ENCODE measurements at places on chromosomes 2 and 18.

- no peak for DNase-seq
These were observed 36.5 kb downstream of the GALNT14 start for GRCh38 chr2:31101701-31102100.

- DNase-seq: no peak
These were observed 409.2 kb upstream of the NRP2 start for GRCh38 chr2:205273148-205273547.

- DNase-seq: peak; percentile 73
These were observed 14.3 kb upstream of the PIEZO2 start for GRCh38 chr18:11163665-11164064.

GRCh38 chr2:98027538-98027937, 31.8 kb upstream of the TMEM131 start:
- no peak for DNase-seq

- no peak for DNase-seq
These were observed 184.4 kb upstream of the DOK6 start for GRCh38 chr18:69216321-69216720.

DNA sequence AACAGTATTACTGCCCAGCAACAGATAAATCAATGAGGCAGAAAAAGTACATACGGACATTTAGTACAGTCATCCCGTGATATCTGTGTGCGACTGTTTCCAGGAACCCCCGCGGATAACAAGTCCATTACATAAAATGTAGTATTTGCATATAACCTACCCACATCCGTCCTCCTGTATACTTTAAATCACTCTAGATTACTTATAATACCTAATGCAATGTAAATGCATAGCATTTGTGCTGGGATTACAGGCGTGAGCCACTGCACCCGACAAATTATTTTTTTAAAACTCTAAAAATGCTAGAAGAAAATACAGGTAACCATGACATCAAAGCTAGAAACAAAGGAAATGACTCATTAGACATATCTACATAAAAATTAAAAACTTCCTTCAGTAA, 91.6 kb downstream of the FAM161A start:
- DNase-seq: peak; percentile 4

DNA sequence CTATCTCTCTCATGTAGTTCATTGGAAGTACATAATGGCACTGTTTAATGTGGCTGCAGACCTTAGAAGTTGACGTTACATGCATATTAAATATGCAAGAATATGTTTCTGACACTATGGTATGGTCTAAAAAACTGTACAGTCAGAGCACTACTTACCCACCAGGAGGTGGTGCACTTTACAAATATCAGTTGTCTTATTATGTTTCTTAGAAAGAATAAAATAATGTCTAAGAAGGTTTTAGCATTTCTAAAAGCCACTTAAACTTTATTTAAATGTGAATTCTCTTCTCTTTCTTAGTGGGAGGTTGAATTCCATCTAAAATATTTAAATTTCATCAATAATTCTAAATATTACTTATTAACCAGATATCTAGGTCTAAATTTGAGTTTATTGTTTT, 4.3 kb downstream of the TMEFF2 start:
- peak; percentile 53 for DNase-seq

GRCh38 chr2:130918393-130918792, 81.7 kb downstream of the ARHGEF4 start:
- DNase-seq: no peak

DNA sequence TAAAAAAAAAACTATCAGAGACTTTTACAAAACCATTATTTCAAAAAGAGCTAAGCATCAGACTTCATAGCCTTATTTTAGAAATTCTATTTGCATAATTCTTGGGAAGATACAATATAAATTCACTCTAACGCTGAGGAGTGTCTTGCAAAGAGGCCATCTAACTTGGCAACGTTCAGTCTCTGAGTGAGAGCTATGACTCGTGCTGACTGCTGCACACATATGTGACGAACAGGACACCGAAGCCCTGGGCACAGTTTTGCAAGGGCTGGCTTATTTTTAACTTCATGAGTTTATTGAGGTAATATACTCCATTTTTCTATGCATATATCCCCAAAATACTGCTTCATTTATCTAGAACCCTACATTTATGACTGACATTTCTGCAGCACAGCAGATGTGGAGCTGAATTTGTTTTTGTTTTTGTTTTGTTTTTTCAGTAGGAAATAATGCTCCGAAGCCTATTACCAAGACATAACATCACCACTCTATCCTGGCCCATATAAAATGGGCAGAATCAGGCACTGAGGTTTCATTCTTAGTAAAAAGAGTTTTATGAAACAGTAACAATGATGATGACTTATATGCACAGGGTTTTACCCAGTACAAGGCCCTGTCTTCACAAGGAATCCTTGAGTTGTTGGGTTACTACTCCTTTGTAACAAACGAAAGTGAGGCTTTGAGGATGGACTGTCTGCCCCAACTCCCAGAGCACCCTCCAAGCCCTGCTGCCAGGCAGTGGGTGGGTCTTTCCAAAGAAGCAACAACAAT, 68.3 kb downstream of the CRACDL start:
- DNase-seq: peak; percentile 14

DNA sequence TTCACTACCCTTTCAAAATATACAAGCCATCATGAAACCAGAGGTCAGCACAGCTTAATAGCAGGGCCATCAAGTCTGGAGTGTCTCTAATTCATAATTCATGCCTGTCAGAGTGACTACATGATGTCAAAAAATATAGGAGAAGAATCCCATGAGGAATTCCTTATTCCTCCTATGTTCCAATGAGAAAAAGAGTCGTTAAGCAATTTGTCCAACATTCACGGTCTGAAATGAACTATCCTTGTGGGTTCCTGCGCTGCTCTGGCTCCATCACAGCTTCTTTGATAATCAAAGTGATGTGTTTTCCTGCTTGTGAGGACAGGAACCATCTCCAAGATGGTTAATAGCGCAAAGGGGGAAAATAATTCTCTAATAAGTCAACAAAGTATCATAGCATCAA, 560.4 kb upstream of the KLHL29 start:
- no peak for DNase-seq

DNA sequence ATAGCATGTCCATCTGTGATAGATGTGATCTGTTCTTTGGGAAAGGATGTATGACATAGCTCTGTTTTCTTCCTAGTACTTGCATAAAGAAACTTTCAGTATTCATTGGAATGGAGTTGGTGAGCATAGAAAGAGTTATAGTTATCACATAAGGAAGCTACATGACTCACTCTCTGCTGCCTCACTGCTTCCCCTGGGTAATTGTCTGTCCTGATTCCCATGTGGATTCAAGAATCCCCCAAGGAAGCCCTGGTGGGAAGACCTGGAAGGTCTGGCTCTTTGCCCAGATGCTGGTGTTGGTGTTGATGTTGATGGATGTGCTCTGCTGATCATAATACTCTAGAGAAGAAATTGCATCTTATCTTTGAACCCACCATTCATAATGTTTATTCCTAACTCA, 60.6 kb downstream of the PTPN4 start:
- DNase-seq: peak; percentile 100

DNA sequence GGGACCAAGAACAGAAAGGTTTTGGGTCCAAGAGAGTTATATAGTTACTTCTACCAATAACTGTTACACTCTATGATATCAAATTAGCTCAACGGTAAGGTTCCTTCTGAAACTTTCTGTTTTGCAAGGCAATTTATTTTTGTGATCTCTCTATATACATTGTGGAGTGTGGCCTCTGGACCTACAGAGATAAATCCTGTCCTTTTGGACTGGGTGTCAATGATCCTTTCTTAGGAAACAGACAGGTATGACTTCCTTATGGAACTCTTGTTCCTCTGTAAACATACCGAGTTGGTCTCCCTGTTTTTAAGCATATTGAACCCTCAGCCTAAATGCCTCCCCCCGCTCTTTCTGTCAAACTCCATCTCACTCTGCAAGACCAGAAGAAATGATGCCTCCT, 1117.8 kb downstream of the BCL11A start:
- no peak for DNase-seq

DNA sequence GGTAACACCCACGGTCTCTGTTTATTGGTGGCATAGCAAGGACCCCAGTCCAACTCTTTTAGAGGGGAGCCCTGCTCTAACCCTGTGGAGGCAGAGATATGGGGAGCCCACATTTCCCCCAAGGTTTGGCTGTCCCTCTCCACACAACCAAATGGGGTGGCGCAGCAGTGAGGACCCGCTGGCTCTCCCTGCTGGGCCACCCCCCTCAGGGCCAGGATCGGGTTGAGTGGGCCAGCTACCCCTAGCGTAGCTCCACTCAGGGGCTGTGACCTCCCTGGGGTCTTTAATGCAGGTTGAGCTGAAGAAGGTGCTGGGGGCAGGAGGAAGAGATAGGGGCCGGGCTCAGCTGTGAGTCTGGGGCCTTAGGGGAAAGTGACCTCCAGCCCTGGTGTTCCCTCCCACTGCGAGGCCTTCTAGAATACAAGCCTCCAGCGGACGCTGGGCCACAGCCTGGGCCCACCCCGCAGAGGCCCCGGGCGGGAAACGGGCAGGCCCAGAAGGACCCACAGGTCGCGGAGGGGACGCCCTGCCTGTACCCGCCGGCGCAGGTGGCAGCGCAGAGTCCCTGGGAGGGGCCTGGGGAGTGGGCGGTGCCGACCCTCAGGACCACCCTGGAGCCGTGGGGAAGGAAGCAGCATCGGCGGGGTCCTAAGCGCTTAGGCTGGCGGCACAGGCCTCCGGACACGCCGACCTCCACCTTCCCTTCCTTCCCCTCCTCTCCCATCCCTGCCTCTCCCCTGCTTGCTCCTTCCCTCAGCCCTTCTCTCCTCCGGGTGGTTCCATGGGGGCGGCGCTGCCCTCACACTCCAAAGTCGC, 9.6 kb downstream of the CROCC2 start:
- DNase-seq: no peak

GRCh38 chr2:154600927-154601494, 97.5 kb upstream of the KCNJ3 start:
- no peak for DNase-seq

DNA sequence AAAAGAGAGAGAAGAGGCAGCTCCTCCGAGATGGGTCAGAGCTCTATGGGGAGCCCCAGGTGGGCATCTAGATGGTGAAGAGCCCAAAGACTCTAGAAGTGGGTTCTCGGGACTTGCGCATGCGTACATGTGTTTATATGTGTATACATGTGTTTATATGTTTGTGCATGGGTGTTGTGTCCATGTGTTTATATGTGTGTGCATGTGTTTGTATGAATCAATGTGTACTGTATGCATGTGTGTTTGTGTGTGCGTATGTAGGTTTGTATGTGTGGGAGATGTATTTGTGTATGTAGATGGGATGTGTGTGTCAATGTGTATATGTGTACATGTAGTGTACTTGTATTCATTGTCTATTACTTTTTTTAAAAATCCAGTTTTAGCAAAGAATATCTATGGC, 25.6 kb downstream of the DNPEP start:
- no peak for DNase-seq

- DNase-seq: peak; percentile 20
These were observed 42.9 kb downstream of the BOLA3 start for GRCh38 chr2:74104839-74105238.

GRCh38 chr2:116706396-116706795, 1108.1 kb upstream of the DDX18 start:
- no peak for DNase-seq

GRCh38 chr18:3183103-3183717, 36.6 kb downstream of the MYOM1 start:
- DNase-seq: no peak

- DNase-seq: no peak
These were observed 64.8 kb downstream of the CDCA7 start for GRCh38 chr2:173419506-173419905.

DNA sequence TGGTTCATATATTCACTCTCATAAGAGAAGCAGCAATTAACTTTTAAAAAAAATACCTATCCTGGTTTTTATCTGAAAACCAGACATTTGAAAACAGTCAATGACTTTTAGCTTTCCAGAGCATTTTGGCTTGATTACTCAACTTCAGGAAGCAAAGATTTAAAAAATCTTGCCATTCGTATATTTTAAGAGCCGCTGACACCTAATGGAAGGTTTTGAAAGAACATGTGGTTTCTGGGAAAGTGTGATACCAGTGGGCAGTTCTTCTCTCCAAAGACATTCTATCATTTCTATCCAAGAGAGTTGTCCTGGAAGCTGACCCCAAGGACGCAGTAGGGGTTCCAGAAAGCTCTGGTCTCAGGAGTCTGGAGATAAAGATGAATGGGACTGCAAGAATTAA, 234.7 kb downstream of the TTC32 start:
- no peak for DNase-seq

GRCh38 chr2:149596471-149596870, 8.9 kb upstream of the MMADHC start:
- no peak for DNase-seq

GRCh38 chr18:42742969-42743368, 372.5 kb downstream of the RIT2 start:
- DNase-seq: no peak

GRCh38 chr2:11344342-11344955, at the start of gene ROCK2:
ROCK2 (minus strand) TSS chr2:11344636; CDS start chr2:11344136, 500 bp downstream.
- DNase-seq: peak; percentile 91

DNA sequence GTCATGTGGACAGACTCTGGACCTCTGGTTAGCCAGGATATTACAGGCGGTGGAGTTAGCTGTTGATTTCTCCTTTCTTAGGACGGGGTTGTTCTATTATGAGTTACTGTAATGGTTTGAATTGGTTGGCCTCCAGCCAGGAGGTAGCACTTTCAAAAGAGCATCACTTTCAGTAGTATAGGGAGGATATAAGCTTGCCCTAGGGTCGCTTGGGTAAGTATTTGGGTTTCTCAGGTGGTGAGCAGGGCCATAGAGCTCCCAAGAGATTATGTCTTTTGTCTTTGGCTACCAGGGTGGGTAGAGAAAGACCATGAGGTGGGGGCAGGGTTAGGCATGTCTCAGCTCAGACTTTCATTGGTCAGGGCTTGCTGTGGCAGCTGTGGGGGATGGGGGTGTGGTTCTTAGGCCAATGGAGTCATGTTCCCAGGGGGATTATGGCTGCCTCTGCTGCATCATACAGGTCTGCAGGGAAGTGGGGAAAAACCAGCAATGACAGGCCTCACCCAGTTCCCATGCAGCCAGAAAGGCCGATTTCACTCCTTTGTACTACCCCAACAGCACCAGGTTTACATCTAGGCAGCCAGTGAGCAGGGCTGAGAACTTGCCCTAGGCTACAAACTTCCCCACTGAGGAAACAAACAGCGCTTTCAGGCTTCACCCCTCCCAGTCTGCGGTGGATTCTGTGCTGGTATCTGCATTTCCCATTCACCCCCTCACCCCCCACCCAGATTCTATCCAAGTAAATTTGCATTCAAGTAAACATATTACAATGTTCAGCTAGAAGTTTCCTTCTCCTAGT, 89.4 kb upstream of the SLC38A11 start:
- DNase-seq: no peak

GRCh38 chr2:191650896-191651773, 26.8 kb upstream of the NABP1 start:
- DNase-seq: no peak

DNA sequence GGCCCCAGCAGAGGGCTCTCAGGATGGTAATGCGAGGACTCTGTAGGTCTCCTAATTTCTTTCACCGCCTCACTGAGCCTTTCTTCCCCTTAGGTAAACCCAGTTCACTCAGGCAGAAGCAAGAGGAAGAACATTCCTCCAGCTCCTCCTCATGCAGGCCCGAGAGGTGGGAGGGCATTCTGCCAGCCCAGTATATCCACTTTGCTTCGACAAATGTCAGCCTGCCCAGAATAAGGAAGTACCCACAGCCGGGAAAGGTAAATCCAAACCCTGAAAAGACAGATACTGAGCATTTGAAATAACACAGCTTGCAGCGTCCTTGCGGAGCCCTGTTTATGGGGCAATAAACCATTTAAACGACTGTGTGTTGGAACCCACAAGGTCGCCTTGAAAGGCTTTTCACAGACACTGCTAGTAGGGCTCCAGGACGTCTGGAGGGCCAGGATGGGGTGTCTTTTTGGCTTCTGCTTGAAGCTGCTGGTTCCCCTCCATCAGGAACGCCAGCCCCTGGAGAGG, 63.0 kb upstream of the STPG4 start:
- no peak for DNase-seq

- no peak for DNase-seq
These were observed 167.9 kb upstream of the SLC39A10 start for GRCh38 chr2:195489101-195489500.

Measured in lung microvascular endothelial cell (primary cell).